NCI-H2107 (cell line): ENCODE measurements at places on chromosomes 16 and 17.

DNA sequence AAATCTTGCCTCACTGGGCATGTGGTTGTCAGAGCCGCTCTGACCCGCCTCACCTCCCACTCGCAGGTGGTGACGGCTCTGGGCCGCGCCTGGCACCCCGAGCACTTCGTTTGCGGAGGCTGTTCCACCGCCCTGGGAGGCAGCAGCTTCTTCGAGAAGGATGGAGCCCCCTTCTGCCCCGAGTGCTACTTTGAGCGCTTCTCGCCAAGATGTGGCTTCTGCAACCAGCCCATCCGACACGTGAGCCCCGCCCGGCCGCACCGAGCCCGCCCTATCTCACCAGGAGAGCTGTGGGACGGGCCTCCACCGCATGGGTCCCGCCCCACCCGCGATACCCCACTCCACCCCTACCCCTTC is 4.0 kb downstream of the TGFB1I1 start:
- DNase-seq = no peak

DNA sequence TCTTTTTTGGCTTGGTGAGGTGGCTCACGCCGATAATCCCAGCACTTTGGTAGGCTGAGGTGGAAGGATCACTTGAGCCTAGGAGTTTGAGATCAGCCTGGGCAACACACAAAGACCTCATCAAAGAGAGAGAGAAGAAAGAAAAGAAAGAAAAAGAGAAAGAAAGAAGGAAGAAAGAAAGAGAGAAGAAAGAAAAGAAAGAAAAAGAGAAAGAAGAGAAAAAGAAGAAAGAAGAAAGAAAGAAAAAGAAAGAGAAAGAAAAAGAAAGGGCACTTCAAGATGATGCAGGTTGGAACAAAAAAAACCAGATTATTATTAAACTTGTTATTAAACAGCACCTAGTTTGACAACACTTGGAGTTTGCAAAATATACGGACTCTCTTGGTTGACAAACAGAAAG is 21.2 kb upstream of the ADCY9 start:
- no peak for DNase-seq

- DNase-seq = peak; percentile 33
These were observed 137.7 kb upstream of the CORO6 start for GRCh38 chr17:29760279-29761039.

DNA sequence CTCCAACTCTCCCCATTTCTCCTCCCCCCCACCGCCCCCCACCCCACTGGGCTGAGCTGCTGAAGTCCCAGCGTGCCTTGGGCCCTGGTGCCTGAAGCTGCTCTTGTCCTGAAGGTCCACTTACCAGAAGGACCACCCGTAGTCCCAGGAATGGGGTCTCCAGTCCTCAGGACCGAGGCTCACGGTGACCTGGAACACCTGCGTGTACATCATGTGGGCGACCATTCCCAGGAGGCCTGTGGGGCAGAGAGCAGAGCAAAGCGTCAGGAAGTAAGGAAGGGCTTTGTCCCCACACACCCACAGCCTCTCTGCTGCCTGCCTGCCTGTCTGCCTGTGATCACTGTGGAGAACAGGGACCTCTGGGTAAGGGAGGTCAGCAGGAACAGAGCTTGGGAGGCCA is 218.7 kb downstream of the GSG1L start:
- no peak for DNase-seq

DNA sequence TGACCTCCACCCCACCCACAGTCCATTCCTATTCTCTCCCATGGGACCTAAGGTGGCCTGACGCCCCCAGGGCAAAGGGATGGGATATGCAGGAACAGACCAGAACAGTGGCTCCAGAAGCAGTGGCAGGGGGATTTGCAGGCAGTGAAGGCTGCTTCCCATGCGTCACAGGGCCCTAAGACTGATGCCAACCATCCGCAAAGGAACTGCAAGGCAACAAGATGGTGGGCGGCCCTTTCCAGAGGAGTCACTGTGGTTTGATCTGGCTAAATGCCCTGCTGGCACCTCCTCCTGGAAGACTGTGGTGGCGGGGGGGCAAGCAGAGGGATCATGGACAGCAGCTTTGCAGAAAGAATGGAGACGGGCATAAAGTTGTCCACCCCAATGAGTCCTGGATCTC is 4.4 kb upstream of the SLC39A11 start:
- no peak for DNase-seq
